Amniotic epithelial cell (primary cell): ENCODE measurements at places on chromosomes 3 and 15.

- no peak for DNase-seq
Observed at GRCh38 chr3:42438758-42439157, 28.3 kb upstream of the LYZL4 start.

DNA sequence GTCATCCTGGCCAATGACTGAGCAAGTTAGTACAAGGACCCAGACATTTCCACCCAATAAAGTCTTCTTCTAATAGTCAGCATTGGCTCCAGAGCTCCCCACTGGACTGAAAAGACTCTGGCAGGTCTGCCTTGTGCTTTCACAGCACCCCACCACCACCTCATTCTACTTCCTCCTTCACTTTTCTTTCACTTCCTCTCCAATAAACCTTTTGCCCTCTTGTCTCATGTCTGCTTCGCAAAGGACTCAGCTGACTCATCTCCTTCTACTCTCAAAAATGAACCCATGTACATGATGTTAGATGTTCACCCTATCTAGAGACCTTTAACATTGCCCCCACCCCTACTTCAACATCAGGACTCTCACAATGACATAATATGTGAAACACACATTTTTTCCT is 181.0 kb upstream of the PPP2R3A start:
- DNase-seq: no peak

DNA sequence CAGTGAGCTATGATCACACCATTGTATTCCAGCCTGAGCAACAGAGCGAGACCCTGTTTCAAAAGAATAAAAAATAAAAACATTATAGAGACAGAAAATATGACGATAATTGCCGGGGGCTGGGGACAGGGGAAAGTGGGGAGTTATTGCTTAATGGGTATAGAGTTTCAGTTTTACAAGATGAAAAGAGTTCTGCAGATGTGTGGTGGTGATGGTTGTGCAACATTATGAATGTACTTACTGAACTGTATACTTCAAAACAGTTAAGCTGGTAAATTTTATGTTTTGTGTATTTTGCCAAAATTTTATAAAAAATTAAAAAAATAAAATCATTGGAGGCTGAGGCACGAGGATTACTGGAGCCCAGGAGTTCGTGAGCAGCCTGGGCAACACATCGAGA is 24.8 kb upstream of the ZNF774 start:
- peak; percentile 56 for DNase-seq

DNA sequence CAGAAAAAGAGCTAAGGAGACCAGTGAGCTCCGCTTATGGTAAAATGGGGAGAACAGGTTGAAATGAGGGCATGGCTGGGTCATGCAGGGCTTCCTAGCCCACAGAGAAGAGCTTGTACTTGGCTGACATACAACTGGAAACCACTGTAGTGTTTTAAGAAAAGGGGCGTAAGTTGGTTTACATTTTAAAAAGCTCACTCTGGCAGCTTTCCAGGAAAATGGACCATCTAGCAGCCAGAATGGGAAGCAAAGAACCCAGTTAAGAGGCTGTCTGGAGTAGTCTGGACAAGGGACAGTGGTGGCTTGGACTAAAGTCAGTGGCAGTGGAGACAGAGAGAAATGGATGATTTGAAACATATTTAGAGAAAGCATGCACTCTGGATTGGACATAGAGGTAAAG is 1.9 kb downstream of the MORC1 start:
- DNase-seq: no peak
